Thymus (tissue), 14 donors: ENCODE measurements at places on chromosomes 7 and 10. TPM values are rescaled to one million over a fixed set of nuclear protein-coding genes. Genes with fewer than 3 reads are reported as not detected.

ZNF488 gene
- 0.23 TPM for polyA plus RNA-seq

CFAP43 gene
- 2.7 TPM for polyA plus RNA-seq

CLEC2L gene
- polyA plus RNA-seq: 0.41 TPM

FAS gene
- 31.6 TPM for polyA plus RNA-seq

SPAM1 gene
- polyA plus RNA-seq: 0.02 TPM

CUBN gene
- 1.8 TPM for polyA plus RNA-seq

ADCY1 gene
- 0.27 TPM for polyA plus RNA-seq

TECTB gene
- 0.21 TPM for polyA plus RNA-seq

PHYHIPL gene
- polyA plus RNA-seq: 1.9 TPM

CRPPA gene
- 0.32 TPM for polyA plus RNA-seq

GLRX3 gene
- polyA plus RNA-seq: 72.7 TPM

COL1A2 gene
- polyA plus RNA-seq: 27.4 TPM

SCIN gene
- polyA plus RNA-seq: 0.37 TPM

GPER1 gene
- 3.4 TPM for polyA plus RNA-seq

SLC26A3 gene
- polyA plus RNA-seq: 0.11 TPM

CDH23 gene
- 9.1 TPM for polyA plus RNA-seq

NOC3L gene
- polyA plus RNA-seq: 13.2 TPM

RABGEF1 gene
- polyA plus RNA-seq: 17.0 TPM

NKX2-3 gene
- polyA plus RNA-seq: 0.09 TPM

UBN2 gene
- polyA plus RNA-seq: 4.3 TPM

CDHR1 gene
- polyA plus RNA-seq: 1.3 TPM

ASL gene
- 24.6 TPM for polyA plus RNA-seq

PMS2 gene
- polyA plus RNA-seq: 8.3 TPM

CPA2 gene
- 0.71 TPM for polyA plus RNA-seq

CALML5 gene
- 368 TPM for polyA plus RNA-seq

DPYSL4 gene
- 0.89 TPM for polyA plus RNA-seq

TMEM236 gene
- 0.30 TPM for polyA plus RNA-seq

PTF1A gene
- polyA plus RNA-seq: 0.16 TPM

GRID2IP gene
- 0.46 TPM for polyA plus RNA-seq

EPHA1 gene
- 12.5 TPM for polyA plus RNA-seq

MYL7 gene
- polyA plus RNA-seq: 0.73 TPM

NPFFR1 gene
- polyA plus RNA-seq: 0.21 TPM

LEP gene
- 0.05 TPM for polyA plus RNA-seq

PON1 gene
- 6.9 TPM for polyA plus RNA-seq

UNC5B gene
- polyA plus RNA-seq: 2.2 TPM

WNT8B gene
- 0.18 TPM for polyA plus RNA-seq

LIPM gene
- polyA plus RNA-seq: 0.57 TPM

PLCE1 gene
- polyA plus RNA-seq: 0.71 TPM

POLR3A gene
- 5.6 TPM for polyA plus RNA-seq

LSM5 gene
- polyA plus RNA-seq: 168 TPM

OR6V1 gene
- polyA plus RNA-seq: 0.02 TPM

NKX1-2 gene
- polyA plus RNA-seq: 0.05 TPM

FANK1 gene
- polyA plus RNA-seq: 14.1 TPM

SVOPL gene
- 2.6 TPM for polyA plus RNA-seq
